ENCODE measurements at places on chromosomes 13 and 19.
A peak's percentile ranks its signal among the peaks of the same experiment; 100 is the strongest.

DNA sequence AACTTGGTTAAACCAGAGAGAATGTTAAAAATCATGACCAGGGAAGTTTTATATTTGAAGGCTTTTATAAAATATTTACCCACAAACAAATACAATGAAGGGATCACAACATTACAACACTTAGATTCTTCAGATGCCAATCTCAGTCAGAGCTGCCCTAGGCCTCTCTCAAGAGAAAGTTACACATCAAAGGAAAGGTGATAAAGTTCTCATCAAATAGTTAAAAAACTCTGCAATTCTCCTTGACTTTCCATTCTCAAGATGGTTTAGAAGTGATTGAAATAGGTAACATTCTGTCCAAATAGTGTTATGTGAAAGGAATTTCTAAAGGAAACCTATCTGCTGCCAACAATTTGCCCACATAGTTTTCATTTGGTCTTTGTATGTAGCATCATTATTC lies 1115.2 kb upstream of the MIR17HG start:
- DNase-seq = no peak

GRCh38 chr19:10230173-10230860 lies 814 bp downstream of the S1PR2 start:
- DNase-seq = peak; percentile 34

DNA sequence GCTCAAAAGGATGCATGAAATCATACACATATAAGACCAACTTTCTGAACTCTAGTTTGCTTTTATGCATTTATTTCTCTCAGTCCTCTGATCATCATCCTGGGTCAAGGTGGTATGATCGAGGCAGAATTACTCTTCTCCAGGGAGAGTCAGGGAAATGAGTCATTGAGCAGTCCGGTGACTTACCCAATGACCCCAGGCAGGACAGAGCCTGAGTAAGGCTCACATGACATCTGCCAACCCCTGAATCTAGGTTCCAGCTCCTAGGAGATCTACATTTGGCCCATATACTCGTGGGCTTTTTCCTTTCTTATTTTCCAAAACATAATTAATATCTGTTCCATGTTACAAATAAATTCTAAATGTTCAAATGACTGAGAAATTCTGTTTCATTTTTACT lies 502.3 kb downstream of the FOXO1 start:
- DNase-seq = no peak

DNA sequence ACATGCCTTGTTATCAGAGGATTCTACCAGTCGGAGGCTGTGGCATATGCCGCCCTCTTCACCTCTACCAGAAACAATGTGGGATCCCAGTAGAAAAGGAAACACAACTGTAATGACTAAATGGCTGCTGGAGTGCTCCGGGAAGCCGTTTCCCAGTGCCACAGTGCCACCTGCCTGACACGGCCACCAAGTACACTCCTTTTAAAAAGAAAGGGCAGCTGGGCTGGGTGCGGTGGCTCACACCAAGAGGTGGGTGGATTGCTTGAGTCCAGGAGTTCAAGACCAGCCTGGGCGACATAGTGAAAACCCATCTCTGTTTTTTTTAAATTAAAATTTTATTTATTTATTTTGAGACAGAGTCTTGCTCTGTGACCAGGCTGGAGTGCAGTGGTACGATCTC lies 67.3 kb downstream of the TRPM4 start:
- peak; percentile 58 for DNase-seq

- DNase-seq = no peak
Measured at GRCh38 chr13:70087247-70087646, 20.4 kb upstream of the ATXN8OS start.

DNA sequence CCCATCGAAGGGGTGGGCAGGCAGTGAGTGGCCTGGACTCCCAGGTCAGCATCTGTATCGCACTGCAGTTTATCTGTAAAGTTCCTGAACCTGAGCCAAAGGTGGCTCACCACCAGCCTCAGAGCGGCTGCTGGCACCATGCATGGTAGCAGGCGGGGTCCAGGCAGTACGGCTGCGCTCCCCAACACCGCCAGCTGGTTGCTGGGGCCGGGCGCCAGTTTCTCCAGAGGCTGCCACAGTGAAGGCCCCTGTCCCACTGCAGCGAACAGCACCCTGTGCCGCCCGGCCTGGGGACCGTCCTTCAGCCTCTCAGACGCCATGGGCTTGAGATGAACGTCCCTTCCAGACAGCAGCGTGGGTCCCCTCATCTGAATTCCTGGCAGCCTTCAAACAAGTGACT lies 109.8 kb downstream of the KDM4B start:
- DNase-seq = no peak

DNA sequence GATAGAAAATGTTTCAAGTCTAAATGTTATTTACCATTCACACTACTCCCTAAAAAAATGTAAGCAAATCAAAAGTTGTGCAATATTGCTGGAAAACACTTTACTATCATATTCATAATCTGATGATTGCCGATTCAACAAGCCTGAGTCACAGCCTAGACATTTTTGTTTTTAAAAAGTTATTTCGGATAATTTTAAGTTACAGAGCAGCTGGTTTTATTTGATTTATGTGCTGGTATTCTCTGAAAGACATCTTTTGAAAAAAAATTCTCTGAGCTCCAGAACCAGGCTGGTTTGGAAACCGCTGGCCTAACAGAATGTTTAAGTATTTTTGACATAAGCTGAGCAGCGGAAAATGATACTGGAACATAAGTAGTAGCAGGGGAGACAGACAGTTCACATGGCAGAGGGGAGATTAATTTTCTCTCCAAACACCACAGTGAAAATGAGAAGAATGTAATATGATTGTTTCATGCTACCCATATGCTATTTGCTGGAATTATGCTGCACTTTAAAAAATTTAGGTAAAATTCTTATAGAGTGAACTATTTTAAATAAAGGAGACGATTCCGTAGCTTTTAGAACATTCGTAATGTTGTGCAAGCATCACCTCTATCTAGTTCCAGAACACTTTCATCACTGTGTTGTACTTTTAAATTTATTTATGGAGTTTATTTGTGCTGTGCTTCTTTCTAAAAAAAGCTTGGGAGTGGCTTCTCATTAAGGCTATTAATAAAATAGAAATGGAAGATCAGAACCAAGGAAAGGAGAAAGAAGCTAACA lies 36.1 kb downstream of the TBC1D4 start:
- DNase-seq = peak; percentile 30
